RPMI8226 (cell line): ENCODE measurements at places on chromosomes 16 and 17.

DNA sequence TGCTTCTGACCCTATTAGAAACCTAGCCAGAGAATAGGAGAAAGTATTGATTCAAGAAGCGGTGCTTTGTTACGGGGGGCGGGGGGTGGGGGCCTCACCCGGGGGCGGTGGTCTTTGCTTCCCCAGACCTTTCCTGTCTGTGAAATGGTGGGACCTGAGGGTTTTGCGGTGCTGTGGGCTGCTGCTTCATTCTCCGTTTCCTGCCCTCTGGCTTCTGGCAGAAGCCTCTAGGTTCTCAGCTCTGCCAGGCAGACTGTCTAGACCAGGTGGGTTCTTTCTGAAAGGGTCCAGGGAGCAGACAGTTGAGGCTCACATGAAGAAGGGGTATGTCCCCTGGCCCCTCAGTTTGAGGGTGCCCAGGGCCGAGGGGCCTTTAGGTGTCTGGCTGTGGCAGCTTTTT lies 14.0 kb downstream of the GSE1 start:
- DNase-seq: no peak

DNA sequence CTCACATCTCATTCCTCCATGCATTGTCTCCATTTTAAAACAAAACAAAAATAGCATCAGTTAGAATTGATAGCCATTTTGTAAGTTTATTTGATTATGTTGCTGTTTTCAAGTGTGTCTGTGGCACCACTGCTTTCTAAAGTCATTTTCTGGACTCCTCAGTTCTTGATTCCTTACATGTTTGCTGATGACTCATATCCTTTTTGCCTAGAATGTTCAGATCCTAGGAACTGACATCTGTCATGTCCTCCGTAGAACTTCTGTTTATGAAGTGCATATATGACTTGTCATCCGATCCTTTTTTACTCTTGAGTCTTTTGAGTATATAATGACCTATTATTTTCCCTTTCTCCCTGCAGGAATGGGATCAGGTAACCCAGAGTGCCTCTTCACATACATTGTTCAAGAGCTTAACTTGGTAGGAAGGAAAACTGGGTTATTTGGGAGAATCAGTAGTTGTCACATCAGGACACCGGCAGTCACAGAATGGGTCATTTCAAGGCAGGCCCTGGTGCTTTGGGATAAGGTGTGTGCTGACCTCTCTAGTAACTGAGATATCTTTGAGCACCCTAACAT lies 69.2 kb downstream of the MAP2K4 start:
- no peak for DNase-seq

GRCh38 chr17:31490671-31491375 lies 99.3 kb downstream of the RAB11FIP4 start:
- DNase-seq: no peak

DNA sequence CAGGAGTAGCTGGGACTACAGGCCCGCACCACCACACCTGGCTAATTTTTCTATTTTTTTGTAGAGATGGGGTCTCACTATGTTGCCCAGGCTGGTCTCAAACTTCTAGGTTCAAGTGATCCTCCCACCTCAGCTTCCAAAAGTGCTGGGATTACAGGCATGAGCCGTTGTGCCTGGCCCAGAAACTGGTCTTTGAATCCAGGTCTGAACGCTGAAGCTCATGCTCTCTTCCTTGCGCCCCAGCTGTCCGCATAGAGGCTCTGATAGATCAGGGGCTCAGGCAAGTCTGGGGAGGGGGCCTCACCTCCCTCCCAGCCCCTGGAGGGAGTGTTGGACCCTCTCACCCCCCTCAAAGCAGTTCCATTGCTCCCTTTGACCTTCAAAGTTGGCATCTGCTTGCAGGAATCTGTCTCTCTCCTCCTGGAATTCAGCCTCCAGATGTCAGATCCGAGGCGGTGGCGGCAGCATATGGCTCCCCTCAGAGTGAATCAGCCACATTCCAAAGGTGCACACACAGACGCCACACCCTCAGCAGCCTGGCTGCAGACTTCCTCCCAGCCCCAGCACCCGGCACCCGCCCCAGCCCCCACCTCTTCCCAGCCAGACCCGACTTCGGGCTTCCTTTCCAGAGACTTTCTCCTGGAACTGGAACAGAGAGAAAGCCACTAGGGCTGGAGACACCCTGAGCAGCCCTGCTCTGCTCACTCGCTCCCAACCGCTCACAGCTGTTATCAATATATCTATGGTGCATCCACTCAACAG lies 16.9 kb upstream of the GLIS2 start:
- no peak for DNase-seq

GRCh38 chr16:24204150-24204665 lies 51.9 kb upstream of the CACNG3 start:
- no peak for DNase-seq

GRCh38 chr17:45233423-45233924 lies 11.8 kb downstream of the FMNL1 start:
- no peak for DNase-seq
